ENCODE measurements at places on chromosomes 5 and 9.

DNA sequence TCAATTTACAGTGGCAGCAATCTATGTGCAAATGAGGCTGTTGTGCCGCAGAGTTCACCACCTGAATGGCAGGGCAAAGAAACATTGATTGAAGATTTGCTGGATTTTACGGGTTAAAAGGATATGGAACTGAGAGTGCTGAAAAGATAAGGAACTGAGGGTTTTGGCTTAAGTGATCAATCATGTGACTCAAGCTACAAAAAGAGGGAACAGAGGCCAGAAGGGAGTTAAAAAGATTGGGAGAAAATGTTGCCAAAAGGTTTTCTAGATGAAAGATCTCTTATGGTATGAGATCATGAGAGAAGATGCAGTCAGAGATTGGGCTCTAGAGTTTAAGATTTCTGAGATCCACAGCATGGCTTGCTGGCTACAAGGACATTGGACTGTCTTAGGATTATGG, 7.9 kb upstream of the RIMOC1 start:
- DNase-seq: no peak

DNA sequence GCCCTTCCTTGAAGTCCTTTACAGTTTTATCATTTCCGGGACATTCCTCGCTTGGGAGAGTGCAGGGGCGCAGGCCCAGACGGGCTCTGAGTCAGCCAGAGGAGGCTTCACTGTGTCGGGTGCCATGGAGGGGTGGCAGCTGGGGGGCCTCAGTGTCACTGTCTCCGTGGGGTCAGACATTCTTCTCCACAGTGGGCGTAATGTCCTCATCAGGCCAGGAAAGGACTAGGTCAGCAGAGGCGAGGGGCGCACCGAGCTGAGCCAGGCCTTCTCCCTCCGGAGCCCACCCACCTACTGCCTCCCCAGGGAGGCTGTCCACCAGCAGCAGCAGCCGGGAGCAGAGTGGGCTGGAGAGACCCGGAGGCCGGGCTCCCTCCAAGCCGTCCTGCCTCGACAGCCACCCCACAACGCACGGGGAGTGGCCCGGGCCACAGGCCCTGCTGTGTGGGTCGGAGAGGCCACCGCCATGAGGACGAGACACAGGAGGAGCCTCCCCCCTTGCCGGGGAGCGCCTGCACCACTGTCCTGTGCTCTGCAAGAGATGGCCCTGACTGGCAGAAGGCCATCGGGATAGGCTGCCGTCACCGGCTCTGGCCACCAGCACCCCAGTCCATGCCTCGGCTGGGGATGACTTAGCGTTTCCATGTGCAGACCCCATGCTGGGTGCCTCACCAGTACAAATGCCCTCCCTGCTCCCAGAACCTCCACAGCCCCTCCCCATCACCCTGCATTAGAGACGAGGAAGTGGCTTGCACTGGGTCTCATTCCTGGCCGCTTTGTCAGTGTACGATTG, 26.5 kb downstream of the SARDH start:
- no peak for DNase-seq

DNA sequence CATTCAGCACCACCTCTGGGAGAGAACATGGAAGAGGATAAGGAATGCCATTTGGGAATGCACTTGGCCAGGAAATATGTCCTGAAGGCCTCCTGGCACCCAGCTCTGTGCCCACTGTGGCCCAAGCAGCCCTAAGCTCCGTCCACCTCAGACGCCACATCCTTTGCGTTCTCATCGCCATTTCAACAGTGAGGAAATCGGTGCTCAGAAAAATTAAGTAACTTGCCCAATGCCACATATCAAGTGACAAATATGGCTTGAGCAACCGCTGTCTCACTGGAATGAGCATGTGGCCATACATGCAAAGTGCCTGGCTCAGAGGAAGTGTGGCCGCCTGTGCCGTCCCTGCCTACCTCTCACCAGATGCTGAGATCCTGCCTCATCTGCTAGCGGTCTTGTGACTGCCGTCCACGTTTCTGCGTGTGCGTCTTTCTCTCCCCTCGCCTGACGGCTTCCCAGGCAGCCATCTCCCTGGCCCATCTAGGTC, 984 bp upstream of the DOK3 start:
- DNase-seq: no peak

- no peak for DNase-seq
These were observed 8.6 kb downstream of the SUSD3 start for GRCh38 chr9:93066978-93067603.

DNA sequence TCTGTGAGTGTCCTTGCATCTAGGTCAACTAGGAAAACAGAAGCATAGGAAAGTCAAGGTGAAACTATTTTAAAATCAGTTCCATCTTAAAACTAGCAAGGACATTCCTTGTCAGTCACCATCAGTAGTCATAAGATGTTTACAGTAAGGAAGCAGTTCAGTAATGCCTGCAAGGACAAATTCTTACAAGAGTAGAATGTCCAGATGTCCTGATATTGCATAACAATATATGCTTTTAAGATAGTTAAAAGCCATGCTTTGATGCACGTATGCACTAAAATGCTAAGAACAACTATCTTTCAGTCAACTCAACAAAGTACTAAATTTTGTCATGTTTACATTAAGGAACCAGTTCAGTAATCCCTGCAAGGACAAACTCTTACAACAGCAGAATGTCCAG, 11.3 kb upstream of the SVEP1 start:
- DNase-seq: no peak

DNA sequence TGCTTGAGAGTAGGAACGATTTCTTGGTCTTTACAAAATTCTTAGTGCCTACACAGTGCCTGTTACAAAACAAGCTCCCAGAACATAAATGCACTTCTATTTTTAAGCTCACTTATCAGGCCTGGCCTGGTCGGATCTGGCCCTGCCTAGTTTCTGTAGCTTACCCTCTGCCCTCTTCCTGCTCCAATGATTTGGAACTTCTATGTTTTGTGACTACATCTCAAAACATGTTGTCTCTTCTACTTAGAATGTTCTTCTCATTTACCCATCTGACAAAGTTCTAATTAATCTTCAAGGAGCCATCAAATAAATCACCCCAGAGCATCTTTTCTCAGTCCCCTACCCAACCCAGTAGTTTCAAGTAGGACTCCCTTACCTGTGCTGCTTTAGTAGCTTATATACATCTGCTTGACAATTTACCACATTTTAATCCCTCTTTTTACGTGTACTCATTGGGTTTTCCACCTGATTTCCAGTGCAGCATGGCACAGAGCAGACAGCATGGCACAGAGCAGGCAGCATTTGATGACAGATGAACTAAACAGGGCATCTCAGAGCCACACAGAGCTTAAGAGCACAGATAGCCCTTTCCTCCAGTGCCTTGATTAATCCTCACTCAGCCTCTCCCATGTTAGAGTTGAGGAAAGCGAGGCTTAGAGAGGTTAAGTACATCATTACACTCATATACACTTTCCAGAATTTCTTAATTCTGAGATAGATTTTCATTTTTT, 171.9 kb downstream of the MAPKAP1 start:
- no peak for DNase-seq

DNA sequence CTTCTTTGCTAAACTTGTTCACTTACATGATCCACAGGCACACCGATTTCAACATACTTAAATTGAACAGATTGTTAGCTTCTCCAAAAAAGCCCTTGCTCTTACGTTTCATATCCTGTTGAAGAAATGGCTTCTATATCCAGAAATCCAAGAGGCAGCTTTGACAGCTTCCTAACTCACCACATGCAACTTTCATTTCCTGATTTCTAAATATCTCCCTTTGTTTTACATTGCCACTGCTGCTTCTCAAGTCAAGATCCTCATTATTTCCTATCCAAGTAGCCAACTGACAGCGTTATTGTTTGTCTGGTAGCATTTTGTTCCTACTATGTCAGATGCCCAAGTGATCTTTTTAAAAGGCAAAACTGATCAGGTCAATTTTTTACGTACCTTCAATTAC, 913.2 kb upstream of the TYRP1 start:
- DNase-seq: no peak

DNA sequence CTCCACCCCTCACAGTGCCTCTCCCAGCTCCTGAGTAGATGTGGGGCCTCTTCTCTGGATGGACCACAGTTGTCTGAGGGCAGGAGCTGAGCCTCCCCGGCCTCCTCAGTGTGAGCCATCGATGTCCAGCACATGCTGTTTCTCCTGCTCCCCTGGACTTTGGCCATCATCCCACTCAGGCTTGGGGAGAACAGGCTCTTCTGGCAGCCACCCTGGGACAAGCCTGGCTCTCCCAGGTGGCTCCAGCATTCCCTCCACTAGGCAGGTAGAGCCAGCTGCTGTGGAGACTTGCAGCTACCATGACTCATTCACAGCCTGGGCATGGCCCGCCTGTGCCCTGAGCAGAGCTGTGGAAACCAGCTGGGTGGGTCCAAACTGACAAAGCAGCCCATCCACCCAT, 77.0 kb downstream of the CSNK1A1 start:
- no peak for DNase-seq

- DNase-seq: no peak
These were observed 1.3 kb downstream of the CDO1 start for GRCh38 chr5:115815006-115815692.

- no peak for DNase-seq
These were observed 17.0 kb downstream of the NIPSNAP3B start for GRCh38 chr9:104780796-104781395.

GRCh38 chr9:110799396-110799795, 130.8 kb downstream of the MUSK start:
- no peak for DNase-seq

DNA sequence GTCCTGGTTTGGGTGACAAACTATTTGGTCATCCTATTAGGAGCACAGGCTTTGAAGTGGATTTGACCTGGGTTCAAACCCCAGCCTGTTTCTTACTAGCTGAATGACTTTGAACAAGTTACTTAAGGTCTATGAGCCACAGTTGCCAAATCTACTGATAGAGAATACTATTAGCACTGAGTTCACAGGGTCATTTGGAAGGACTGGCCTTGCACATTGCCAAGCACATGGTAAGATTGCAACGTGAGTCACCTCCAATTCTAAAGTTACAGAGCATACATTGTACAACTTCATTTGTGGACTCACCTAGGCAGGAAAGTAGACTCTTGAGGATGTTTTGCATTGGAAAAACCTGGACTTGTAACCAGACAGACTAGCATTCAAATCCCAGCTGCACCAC, 38.9 kb downstream of the MFAP3 start:
- DNase-seq: no peak

DNA sequence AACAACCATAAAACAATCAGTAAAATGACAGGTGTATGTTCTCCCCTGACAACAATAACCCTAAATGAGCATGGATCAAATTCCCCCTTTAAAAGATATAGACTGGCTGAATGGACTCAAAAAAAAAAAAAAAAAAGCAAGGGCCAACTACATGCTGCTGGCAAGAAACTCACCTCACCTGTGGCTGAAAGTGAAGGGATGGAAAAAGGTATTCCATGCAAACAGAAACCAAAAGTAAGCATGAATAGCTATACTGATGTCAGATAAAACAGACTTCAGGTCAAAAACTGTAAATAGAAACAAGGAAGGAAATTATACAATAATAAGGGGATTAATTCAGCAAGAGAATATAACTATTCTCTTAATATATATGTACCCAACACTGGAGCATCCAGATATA, 54.2 kb upstream of the SSBP2 start:
- DNase-seq: no peak

DNA sequence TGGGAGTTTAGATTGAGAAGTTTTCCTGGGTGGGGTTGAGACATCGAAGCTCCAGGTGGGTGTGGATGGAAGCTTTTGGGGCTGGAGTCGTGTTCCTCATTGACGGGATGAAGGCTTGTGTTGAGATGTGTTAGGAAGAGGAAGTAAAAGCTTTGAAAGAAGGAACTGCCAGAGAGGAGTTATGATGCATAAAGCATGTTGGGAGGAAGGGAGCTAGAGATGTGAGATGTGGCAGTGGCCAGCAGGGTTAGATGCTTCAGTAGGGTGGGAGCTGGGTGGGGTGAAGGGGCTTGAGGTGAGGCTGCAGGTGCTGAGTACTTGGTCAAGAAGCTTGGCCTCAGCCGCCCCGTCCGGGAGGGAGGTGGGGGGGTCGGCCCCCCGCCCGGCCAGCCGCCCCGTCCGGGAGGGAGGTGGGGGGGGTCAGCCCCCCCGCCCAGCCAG, 56.7 kb downstream of the HSPA4 start:
- no peak for DNase-seq

- peak; percentile 6 for DNase-seq
These were observed 15.4 kb downstream of the CCL28 start for GRCh38 chr5:43396762-43397304.

- no peak for DNase-seq
These were observed 80.8 kb downstream of the ZNF608 start for GRCh38 chr5:124665625-124666024.

Measured in stimulated activated CD4-positive, alpha-beta T cell treated with anti-CD3 and anti-CD28 coated beads, Interleukin-1b, Interleukin-23, amount 100 ng/mL, for 1 hour (primary cell).